ENCODE measurements at places on chromosomes 1 and 21. TPM values are rescaled to one million over a fixed set of nuclear protein-coding genes. Genes with fewer than 3 reads are reported as not detected.

The UBXN10 gene
- not detected for total RNA-seq

The CELF3 gene
- total RNA-seq, result not detected

DNA sequence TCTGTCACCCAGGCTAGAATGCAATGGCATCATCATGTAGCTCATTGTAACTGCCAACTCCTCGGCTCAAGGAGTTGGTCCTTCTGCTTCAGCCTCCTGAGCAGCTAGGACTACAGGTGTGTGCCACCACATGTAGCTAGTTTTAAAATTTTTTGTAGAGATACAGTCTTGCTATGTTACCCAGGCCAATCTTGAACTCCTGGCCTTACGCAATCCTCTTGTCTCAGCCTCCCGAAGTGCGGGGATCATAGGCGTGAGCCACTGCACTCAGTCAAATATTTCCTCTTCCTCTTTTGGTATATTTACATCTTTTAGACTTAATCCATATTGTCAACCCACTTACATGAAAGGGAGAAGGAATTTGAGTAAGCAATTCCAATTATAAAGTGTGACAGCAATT is 121.1 kb downstream of the EVI5 start:
- no peaks in the 10 kb centered on the region for H3K4me1 ChIP-seq
- H3K4me3 ChIP-seq, result no peak overlapping the region
- no peaks in the 10 kb centered on the region for H3K27me3 ChIP-seq
- H3K27ac ChIP-seq, result no peak overlapping the region

DNA sequence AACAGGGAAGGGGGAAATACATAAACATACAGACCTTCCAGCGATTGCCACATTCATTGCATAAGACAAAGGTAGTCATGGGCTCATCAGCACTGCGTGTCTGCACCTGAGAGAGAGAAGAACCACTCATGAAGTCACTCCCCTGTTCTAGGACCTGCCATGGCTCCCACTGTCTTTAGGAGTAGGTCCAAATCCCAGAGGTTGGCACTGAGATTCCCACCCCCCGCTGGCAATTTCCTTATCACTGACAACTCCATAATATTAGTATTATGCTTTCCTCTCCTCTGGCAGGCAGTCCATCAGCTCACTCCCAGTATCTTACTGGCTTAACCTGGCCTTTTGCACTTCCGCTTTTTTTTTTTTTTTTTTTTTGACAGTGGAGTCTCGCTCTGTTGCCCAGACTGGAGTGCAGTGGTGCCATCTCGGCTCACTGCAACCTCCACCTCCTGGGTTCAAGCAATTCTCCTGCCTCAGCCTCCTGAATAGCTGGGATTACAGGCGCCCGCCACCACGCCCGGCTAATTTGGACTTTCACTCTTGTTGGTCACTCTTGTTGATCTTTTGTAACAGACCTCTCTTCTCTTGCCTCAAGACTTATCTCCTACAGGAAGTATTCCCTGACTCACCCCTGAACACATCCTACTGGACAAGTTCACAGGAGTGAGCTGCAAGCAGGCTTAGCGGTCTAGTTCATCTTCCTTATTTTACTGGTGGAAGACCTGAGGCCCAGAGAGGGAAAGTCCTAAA is 14.8 kb upstream of the ZNF436 start:
- no peak overlapping the region for H3K4me3 ChIP-seq
- DNase-seq, result no peak
- no peaks in the 10 kb centered on the region for H3K27me3 ChIP-seq
- H3K27ac ChIP-seq, result peak overlapping the region; percentile 18

DNA sequence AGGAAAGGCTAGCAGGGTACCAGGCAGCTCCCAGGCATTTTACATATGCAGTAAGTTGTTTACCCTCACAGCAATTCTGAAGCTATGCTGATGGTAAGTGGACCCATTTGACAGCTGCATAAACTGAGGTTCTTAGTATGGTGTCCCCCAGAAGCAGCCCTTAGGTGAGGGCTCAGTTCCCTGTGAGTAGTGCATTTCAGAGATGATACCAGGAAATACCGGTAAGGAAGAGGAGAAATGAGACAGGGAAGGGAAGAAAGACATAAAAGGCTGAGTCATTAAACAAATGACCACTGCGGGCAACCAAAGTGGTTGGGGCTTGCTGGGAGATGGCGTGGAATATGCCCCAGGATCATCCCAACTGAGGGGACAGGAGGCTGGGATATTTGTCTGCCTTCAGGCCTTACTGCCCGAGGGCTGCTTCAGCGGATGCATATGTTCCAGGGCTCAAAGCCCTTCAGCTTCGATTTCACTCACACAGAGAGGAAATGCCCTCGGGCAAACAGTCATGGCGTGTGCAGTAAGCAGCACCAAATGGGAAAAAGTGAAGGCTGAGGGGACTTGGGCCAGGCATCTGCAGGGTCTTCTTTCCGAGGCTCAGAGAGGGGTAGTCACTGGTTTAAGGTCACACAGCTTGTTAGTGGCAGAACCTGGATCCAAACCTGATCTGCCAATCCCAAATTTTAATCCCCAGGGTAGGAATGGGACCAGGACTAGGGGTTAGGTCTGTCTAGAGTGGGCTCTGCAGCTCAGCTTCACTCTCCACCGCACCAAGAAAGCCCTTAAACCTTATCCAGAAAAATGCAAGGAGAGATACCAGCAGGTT is 133.7 kb upstream of the RUNX3 start:
- no peak overlapping the region for H3K27ac ChIP-seq
- H3K4me1 ChIP-seq, result peaks cover 2% of the 10 kb centered on the region
- H3K4me3 ChIP-seq, result no peak overlapping the region
- peaks cover 23% of the 10 kb centered on the region for H3K27me3 ChIP-seq
- DNase-seq, result no peak

- H3K27me3 ChIP-seq, result no peaks in the 10 kb centered on the region
- peaks cover under 1% of the 10 kb centered on the region for H3K36me3 ChIP-seq
- no peak overlapping the region for H3K4me3 ChIP-seq
- H3K27ac ChIP-seq, result no peak overlapping the region
These were observed 65.2 kb upstream of the SGIP1 start for GRCh38 chr1:66468722-66469121.

DNA sequence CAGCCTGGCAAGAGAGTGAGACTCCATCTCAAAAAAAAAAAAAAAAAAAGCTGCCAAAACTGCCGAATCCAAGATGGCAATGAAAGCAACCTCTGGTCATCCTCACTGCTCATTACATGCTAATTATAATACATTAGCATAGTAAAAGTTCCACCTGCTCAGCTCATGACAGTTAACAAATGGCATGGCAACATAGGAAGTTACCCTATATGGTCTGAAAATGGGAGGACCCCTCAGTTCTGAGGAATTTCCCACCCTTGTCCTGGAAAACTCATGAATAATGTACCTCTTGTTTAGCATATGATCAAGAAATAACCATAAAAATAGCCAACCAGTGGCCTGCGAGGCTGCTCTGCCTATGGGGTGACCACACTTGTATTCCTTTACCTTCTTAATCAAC is 93.1 kb upstream of the PGBD5 start:
- H3K4me1 ChIP-seq, result no peaks in the 10 kb centered on the region
- no peak for DNase-seq
- peaks cover 44% of the 10 kb centered on the region for H3K27me3 ChIP-seq
- H3K4me3 ChIP-seq, result no peak overlapping the region
- no peak overlapping the region for H3K27ac ChIP-seq
- no peaks in the 10 kb centered on the region for H3K36me3 ChIP-seq

DNA sequence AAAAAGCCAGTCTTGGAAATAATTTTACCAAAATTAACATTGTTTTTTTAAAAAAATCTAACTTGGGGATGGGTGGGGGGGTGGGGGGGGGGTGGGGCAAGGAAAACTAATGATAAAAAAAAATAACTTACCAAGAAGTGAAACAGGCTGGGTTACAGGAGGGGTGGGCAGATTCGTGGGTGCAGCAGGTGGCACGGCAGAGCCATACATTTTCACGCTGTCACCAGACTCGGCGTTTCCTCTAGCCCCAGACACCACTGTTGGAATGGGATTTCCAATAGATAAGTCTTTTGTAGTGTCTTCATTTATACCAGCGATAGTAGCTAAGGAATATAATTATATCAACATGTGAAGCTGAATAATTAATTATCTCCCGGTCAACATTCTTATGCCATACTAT is 25.4 kb downstream of the SOD1 start:
- H3K4me3 ChIP-seq, result no peak overlapping the region
- H3K4me1 ChIP-seq, result peaks cover 5% of the 10 kb centered on the region
- peaks cover 53% of the 10 kb centered on the region for H3K36me3 ChIP-seq
- DNase-seq, result no peak
- no peaks in the 10 kb centered on the region for H3K27me3 ChIP-seq

- H3K36me3 ChIP-seq, result peaks cover 3% of the 10 kb centered on the region
- H3K27ac ChIP-seq, result peak overlapping the region; percentile 96
- peak overlapping the region; percentile 82 for H3K4me3 ChIP-seq
- H3K27me3 ChIP-seq, result no peaks in the 10 kb centered on the region
These were observed 749 bp downstream of the SDCCAG8 start for GRCh38 chr1:243256590-243256989.

GRCh38 chr1:177427811-177428210 is 257.1 kb downstream of the BRINP2 start:
- H3K4me1 ChIP-seq, result no peaks in the 10 kb centered on the region
- no peak overlapping the region for H3K4me3 ChIP-seq
- DNase-seq, result no peak
- no peaks in the 10 kb centered on the region for H3K27me3 ChIP-seq
- H3K27ac ChIP-seq, result no peak overlapping the region

GRCh38 chr1:37124501-37124900 is 90.2 kb upstream of the GRIK3 start:
- H3K36me3 ChIP-seq, result no peaks in the 10 kb centered on the region
- H3K4me1 ChIP-seq, result no peaks in the 10 kb centered on the region
- H3K27me3 ChIP-seq, result no peaks in the 10 kb centered on the region
- H3K27ac ChIP-seq, result no peak overlapping the region
- H3K4me3 ChIP-seq, result no peak overlapping the region
- no peak for DNase-seq

- H3K36me3 ChIP-seq, result no peaks in the 10 kb centered on the region
- no peak for DNase-seq
- no peak overlapping the region for H3K4me3 ChIP-seq
- no peaks in the 10 kb centered on the region for H3K4me1 ChIP-seq
These were observed 74.4 kb downstream of the PTGS2 start for GRCh38 chr1:186605762-186606350.

GRCh38 chr21:15249285-15249993 is 184.6 kb upstream of the NRIP1 start:
- H3K4me1 ChIP-seq, result peaks cover 45% of the 10 kb centered on the region
- no peak for DNase-seq
- H3K27ac ChIP-seq, result peak overlapping the region; percentile 39

DNA sequence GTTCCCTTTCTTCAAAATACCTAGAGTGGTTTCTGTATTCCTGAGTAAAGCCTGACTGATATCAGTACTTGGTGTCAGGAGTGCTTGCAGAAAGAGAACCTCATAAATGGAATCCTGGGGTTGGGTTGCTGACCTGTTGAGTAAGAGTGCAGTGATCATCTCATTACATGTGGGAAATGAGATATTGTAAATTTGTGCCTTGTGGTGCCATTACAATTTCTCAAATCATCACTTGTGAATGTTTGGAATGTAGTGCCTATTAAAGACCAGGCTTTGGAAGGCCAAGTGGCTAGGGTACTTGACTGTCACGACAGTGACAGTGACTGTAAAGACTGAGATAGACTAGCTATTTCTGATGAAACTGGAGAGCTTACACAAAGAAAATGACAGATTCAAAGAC is 176.7 kb upstream of the CTTNBP2NL start:
- no peak for DNase-seq
- H3K4me3 ChIP-seq, result no peak overlapping the region
- H3K36me3 ChIP-seq, result no peaks in the 10 kb centered on the region

The SLC19A1 gene
- total RNA-seq, result 11.0 TPM

DNA sequence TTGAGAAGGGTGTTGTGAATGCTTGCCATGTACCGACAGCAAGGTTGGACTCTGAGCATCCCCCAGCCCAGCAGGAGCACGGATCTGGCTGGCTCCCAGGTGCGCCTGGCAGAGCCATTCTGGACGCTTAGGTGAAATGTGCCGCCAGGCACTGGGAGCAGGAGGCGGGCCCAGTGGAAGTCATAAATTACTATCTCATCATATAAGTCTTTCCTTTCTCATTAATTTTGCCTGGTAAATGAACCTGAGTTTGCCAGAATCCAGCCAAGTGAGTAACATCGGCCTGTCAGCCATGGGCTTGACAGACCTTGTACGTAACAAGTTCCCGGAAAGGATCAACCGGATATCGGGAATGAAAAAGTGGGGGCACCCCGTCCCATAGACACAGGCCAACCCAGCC is 179.5 kb upstream of the ARHGEF16 start:
- H3K27ac ChIP-seq, result peak overlapping the region; percentile 25
- no peak for DNase-seq
- peaks cover 14% of the 10 kb centered on the region for H3K4me1 ChIP-seq
- H3K4me3 ChIP-seq, result no peak overlapping the region
- H3K27me3 ChIP-seq, result no peaks in the 10 kb centered on the region

GRCh38 chr1:41391834-41392527 is 30.7 kb downstream of the FOXO6 start:
- no peak overlapping the region for H3K27ac ChIP-seq
- H3K4me1 ChIP-seq, result peaks cover 19% of the 10 kb centered on the region
- no peaks in the 10 kb centered on the region for H3K36me3 ChIP-seq
- peaks cover 25% of the 10 kb centered on the region for H3K27me3 ChIP-seq
- no peak overlapping the region for H3K4me3 ChIP-seq

The ADAMTS5 gene
- 65.0 TPM for total RNA-seq
